CD4-positive, alpha-beta T cell (primary cell): ENCODE measurements at places on chromosomes 11 and 22.

- DNase-seq: no peak
Measured at GRCh38 chr22:19576460-19577421, 52.5 kb upstream of the CLDN5 start.

DNA sequence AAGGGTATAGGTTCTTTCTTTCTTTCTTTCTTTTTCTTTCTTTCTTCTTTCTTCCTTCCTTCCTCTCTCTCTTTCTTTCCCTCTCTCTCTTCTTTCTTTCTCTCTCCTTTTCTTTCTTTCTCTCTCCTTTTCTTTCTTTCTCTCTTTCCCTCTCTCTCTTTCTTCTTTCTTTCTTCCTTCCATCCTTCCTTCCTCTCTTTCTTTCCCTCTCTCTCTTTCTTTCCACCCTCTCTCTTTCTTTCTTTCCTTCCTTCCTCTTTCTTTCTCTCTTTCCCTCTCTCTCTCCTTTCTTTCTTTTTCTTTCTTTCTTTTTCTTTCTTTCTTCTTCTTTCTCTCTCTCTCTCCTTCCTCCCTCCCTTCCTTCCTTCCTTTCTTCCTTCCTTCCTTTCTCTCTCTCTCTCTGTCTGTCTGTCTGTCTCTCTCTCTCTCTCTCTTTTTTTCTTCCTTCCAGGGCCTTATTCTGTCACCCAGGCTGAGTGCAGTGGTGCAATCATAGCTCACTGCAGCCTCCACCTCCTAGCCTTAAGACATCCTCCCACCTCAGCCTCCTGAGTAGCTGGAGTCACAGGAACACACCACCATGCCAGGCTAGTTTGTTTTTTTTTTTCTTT lies 26.8 kb downstream of the LIF start:
- DNase-seq: no peak

- DNase-seq: no peak
Measured at GRCh38 chr11:73297702-73298101, 10.4 kb upstream of the ARHGEF17 start.

DNA sequence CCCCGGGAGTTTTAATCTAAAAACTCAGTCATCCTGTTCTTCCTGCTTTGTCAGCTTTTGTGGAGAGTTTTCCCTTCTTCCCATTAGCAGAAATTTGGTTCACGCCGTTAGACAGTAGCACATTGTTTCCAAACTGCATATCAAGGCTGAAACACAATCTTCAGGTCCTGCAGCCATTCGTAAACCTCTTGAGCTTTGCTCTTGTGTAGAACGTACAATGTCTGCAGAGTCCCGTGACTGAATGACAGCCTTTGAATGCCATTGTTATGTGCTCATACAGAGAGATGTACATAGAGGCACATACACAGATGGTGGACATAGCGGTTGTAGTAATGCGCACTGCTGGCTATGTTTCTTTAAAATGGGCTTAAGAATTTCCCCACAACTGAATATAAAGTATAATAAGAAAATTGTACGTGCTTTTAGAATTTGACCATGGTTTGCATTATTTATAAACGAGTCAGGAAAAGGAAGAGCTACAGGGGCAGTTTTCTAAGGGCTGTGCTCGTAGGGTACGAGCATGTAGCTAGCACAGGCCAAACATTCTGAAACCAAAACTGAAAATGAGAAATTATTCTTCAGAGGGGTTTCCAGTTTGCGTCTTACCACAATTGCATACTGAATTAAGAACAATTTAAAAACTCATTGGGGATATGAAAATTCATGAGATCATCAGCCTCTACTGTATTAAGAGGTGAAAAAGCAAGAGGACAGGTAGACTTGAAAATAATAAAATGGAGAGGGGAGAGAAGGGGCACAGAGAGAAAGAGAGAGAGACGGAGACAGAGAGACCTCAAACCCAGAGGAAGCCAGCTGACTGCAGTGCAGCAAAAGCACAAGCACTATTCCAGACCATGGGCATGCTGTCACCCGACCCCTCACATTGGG lies 310.1 kb downstream of the CADM1 start:
- no peak for DNase-seq

- no peak for DNase-seq
Measured at GRCh38 chr11:18765554-18765953, 26.0 kb downstream of the PTPN5 start.

- no peak for DNase-seq
Measured at GRCh38 chr11:108569896-108570295, 23.7 kb downstream of the EXPH5 start.

GRCh38 chr22:35064664-35065063 lies 1.3 kb upstream of the ISX start:
- no peak for DNase-seq

- no peak for DNase-seq
Measured at GRCh38 chr11:70145841-70146240, 57.3 kb upstream of the FADD start.

DNA sequence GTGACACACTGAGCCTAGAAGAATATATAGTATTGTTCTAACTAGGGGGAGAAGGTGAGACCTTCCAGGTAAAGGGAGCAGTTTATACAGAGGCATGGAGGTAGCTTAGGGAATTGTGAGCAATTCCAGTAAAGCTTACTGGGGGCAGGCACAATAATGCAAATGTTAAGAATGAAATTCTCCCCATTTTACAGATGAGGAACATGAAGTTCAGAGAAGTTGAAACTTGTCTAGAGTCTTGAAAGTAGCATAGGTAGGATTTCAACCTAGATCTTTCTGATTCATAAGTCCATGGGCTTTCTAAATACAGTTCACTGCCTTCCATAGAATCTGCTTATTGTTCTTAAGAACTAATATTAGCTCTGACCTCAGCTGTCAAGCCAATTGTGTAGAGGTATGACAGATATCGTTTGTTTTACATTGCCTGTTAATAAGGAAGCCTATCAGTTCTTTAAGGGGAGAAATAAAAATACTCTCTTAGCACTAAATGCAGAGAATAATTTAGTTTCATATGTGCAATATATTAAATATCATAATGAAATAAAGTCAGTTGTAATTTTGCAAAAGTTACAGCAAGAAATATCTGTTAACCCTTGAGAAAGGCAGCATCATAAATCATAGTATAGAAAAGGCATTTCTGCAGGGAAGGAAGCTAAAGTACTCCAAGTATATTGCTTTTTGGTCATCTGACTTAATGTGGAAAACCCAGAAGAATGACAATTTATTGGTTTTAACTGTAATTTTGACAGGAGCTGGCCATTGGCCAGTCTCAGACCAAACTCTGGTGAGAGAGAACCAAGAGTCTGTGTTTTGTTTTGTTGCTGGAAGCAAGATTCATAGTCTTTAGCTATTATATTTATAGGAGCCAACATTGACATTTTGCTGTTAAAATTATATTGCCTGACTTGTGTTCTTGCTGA lies 181.8 kb downstream of the UVRAG start:
- no peak for DNase-seq

DNA sequence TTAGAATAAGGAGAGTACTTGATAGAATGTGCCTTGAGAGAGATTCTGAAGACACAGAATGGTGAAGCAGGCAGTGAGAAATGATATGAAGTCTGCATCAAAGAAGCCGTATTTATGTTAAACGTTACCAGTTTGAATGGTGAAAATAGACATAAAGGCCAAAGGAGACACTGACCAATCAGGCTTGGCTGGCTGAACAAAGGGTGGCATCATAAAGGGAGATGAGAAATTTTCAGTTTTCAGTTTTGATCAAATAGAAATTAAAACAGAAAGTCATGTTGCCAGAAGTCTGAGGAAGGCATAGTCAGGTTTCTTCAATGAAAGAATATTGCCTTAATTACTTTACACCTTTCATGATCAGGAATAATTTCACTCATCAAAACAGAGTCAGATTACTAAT lies 6.6 kb downstream of the OR51F1 start:
- no peak for DNase-seq

- no peak for DNase-seq
Measured at GRCh38 chr22:31329029-31329428, 17.1 kb downstream of the PATZ1 start.

GRCh38 chr22:47586038-47586437 lies 823.6 kb downstream of the TBC1D22A start:
- DNase-seq: no peak

DNA sequence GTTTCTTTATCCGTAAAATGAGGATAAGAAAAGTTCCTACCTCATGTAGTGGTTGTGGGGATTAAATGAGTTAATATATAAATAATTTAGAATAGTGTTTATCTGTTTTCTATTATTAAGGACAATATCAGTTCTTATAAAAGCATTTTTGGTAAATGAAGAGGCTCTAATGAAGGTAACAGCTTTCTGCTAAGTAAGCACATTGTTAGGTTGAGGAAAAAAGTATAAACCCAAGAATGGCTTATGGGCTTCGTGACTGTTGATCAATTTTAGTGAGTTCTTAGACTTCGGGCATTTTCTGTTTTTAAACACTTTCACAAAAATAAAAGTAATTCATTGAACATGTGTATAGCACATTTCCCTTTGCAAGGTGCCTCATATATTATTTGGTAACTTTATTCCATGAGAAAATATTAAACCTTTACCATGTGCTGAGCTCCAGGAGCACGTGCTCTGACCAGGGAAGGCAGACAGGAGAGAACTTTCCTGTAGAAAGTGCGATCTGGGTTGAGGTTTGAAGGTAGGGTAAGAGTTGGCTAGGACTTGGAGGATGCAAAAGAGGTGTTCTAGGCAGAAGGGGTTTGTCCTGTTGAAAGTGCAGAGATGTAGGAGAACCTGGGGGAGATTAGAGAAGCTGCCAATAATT lies 11.3 kb upstream of the OR9Q2 start:
- no peak for DNase-seq

- peak; percentile 83 for DNase-seq
Measured at GRCh38 chr22:46754110-46754799, 8.2 kb upstream of the TBC1D22A start.

GRCh38 chr11:64341429-64341828 lies 1.4 kb downstream of the CCDC88B start:
- peak; percentile 49 for DNase-seq

GRCh38 chr11:14015711-14016110 lies 53.2 kb downstream of the SPON1 start:
- no peak for DNase-seq

- no peak for DNase-seq
Measured at GRCh38 chr11:64090806-64091516, 55.2 kb downstream of the FLRT1 start.

DNA sequence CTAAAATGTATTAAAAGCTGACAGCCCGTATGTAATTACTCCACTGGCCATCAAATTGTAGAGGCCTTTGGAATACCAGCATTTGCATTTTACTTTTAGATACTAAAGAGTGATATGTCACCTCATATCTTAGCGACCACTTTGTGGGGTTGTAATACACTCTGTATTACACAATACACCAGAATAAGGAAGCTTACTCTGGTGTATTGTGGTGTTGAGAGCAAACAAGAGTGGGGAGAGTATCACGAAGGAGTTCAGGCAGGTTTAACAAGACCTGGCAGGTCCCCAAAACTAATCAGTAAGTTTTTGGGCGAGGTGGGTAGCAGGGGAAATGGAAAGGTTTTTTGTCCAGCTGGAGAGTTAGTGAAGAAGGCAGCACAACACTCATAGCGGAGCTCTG lies 3.2 kb downstream of the NUP50 start:
- DNase-seq: no peak

DNA sequence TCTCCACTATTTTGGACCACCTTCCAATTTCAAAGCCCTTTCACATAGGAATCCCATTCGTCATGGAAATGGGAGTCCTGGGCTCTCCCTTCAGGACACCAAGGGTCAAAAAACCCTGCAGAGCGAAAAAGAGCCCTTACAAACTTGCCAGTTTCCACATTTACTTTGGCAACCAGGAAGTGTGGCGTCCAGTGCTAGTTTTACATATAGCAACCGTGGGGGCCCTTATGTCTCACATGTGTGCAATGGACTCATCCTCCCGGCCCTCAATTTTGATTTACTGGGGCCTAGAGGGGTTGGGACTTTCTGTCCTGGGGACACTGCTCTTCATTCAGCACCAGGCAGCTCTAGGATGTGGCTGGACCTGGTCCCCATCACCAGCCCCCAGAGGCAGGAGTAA lies 33.7 kb downstream of the DAGLA start:
- DNase-seq: no peak

DNA sequence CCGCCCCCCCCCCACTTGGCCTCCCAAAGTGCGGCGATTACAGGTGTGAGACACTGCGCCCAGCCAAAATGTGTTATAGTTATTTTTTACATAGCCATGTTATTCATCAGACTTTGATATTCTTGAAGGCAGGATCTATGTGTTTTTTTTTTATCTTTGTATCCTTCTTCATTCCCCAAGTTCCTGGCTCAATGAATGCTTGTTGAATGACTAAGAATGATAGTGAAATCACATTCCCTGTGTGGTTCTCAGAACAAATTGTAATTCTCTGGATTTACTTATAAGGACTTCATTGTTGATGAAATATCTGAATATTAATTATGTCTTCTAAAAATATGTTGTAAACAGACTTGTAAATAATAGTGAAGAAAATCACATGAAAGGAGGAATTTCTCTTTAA lies 33.5 kb downstream of the MMP7 start:
- DNase-seq: no peak

DNA sequence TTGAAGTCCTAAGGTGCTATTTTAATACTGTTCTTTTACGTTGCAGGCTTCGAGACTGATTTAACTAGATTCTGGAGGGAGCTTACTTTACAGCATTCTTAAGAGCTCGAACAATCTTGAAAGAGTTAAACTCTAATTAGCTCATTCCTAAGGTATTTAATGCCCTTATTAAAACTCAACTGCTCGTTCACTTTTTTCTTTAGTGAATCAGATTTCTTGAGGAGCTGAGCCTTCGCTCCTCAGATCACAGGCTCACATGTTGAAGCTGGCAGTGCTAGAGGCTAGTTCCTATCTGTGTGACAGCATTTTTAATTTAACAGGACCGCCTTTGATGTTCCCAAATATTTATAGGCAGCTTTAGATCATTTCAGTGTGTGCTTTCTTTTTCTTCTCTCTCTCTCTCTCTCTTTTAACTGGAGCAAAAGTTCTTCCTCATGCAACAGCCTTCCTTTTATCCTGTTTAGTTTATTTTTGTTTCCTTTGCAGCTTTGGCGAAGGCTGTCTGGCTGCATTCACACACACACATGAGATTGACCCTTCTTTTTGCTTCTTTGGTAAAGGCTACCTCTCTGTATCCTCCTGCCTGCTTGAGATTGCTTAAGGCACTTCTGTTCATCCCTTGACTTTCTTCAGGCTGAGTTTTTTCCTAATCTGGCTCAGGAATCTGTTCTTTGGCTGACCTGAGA lies 21.0 kb downstream of the ZNRF3 start:
- DNase-seq: no peak
